Activated CD4-positive, alpha-beta T cell treated with anti-CD3 and anti-CD28 coated beads, Interleukin-2, amount 50 U/mL, for 24 hours (primary cell): ENCODE measurements at places on chromosomes 16 and 17.

GRCh38 chr16:58451265-58451689 lies 48.7 kb upstream of the NDRG4 start:
- no peak for DNase-seq

DNA sequence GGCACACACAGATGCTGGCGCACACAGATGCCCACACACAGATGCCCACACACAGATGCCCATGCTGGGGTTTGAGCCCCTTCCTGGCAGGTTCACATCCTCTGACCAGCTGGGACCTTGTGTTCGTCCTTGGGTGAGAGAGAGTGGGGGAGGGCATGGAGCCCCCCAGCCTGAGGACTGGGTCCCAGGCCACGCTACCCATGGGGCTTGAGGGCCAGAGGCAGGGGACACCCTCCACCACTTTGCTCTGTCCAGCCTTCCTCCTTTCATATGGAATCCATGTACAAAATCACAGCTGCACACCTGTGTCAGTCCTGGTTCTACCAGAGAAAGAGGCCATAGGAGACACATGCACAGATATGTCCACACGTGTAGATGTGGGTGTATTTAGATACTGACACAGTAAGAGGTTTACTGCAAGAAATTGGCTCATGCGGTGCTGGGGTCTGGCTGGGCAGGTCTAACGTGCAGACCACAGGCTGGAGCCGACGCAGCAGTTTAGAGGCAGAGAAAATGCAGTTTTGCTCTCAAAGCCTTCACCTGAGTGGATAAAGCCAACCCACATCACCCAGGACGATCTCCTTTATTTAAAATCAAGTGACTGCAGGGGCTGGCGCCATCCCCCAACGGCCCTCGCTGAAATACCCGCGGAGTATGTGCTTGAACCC lies 10.8 kb downstream of the SLC22A31 start:
- DNase-seq, result no peak

- no peak for DNase-seq
Observed at GRCh38 chr17:82976982-82977488, 102.4 kb upstream of the METRNL start.

- no peak for DNase-seq
Observed at GRCh38 chr17:82247182-82247823, 18.5 kb downstream of the SLC16A3 start.

GRCh38 chr17:77212833-77213777 lies 72.3 kb downstream of the SEC14L1 start:
- no peak for DNase-seq

- no peak for DNase-seq
Observed at GRCh38 chr16:19840524-19841110, 44.0 kb downstream of the GPRC5B start.
